ENCODE measurements at places on chromosomes 13 and 19.
A peak's percentile ranks its signal among the peaks of the same experiment; 100 is the strongest.

GRCh38 chr19:49637821-49638738 is 1.9 kb downstream of the RRAS start:
- no peak for DNase-seq

DNA sequence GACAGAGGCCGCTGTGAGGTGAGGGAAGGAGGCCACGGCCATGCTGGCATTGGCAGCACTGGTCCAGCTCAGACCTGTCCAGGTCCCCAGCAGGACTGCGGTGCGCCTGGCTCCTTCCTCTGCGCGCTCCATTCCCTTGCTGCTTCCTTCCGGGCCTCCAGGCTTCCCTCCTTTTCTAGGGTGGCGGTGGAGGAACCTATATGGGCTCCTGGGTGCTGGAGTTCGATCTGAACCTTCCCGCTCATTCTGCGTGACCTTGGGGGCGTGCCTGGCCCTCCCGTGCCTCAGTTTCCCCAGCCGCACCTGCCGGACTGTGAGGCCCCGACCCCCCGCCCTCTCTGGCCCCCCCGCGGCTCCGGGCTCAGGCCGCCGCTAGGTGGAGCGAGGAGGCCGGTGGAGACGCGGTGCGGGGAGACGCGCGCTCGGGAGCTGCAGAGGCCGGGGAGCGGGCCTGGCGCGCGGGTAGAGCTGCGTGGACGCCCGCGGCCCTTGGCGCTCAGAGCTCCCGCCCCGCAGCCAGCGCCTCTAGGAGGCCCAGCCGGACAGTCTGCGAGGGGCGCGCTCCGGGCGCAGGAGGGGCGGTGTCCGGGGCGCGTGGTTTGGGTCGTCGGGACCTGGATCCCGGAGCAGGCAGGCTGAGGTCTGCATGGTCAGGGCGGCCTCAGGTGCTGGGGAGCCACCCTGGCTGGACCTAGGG is 29.9 kb downstream of the EFNA2 start:
- peak; percentile 47 for DNase-seq

GRCh38 chr19:11306337-11306736 is 10.4 kb downstream of the TSPAN16 start:
- no peak for DNase-seq

GRCh38 chr19:7941895-7942596 is 1.4 kb downstream of the TIMM44 start:
- DNase-seq, result no peak

DNA sequence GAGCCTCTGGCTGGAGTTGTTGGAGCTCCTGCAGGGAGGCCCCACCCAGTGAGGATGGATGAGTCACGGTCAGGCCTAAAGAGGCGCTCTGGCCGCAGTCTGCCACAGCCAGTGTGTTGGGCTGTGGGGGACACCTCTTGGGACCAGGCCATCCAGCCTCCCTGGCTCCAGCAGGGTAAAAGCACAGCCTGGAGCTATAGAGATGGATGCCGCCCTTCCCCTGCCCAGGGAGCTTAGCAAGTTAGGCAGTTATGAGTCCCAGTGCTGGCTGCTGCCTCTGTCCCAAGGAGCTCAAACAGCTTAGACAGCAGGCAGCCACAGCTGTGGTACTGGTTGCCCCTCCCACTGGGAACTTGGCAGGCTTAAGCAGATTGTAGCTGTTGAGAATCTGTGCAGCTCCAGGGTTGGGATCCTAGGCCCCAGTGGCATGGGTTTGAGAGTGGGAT is 100.9 kb downstream of the NDFIP2 start:
- DNase-seq, result no peak
